Activated CD4-positive, alpha-beta T cell treated with anti-CD3 and anti-CD28 coated beads for 1 hour (primary cell): ENCODE measurements at places on chromosomes 16 and 17.

- DNase-seq, result no peak
These were observed 115.1 kb downstream of the ABCA8 start for GRCh38 chr17:68840073-68840472.

DNA sequence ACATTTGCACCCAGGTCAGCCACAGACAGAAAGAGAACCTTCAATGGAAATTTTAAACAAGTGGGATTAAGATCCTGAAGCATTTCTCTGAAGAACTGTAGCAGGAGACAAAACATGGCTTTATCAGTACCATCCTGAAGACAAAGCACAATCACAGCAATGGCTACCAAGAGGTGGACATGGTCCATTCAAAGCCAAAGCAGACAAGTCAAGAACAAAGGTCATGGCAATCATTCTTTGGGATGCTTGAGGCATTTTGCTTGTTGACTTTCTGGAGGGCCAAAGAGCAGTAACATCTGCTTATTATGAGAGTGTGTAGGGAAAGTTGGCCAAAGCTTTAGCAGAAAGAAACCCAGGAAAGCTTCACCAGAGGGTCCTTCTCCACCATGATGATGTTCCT lies 248.2 kb downstream of the TOX3 start:
- DNase-seq, result no peak

DNA sequence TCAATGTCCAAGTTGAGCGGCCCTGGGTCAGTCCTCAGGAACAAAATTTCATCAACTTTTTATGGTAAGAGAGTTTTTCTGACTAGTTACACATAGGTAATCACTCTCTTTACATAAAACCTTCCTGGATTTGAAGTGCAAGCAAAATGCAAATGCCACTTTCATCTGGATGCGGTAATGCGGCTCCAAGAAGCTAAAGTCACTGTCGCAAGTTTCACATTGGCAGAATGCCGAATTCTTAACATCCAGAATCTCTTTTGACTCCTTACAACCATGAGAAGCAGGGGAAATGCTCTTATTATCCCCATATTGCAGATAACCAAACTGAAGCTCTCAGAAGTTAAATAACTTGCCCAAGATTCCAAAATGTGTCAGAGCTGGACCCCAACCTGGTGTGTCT lies 30.0 kb downstream of the MRPS23 start:
- no peak for DNase-seq

DNA sequence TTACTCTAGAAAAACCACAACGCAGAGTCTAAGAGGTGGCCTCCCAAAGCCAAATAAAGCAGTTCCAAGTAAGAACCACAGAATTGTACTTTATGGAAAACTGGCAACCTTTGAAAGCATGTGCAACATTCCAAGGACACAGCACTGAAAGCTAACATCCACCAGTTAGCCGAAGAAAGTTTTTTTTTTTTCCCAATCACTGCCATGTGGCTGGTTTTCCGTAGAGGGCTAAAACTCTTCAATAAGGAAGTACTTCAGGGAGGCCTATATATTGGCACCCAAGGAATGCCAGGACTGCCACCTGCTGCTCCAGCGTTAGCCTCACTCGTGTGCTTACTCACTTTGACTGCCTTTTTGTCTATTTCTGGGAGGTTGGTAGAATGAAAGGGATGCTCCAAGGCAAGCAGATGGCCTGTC lies 25.2 kb downstream of the CEP95 start:
- no peak for DNase-seq

- no peak for DNase-seq
These were observed 1.6 kb upstream of the KRTAP2-4 start for GRCh38 chr17:41067281-41067680.

DNA sequence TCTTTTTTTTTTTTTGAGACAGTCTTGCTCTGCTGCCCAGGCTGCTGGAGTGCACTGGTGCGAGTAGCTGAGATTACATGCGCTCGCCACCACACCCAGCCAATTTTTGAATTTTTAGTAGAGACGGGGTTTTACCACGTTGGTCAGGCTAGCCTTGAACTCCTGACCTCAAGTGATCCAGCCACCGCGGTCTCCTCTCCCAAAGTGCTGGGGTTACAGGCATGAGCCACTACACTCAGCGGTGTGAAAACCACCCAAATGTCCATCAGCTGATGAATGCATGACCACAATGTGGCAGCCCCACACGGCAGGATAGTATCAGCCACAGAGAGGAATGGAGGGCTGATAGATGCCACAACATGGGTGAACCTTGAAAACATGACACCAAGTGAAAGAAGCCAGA lies 2.1 kb downstream of the P2RX5 start:
- no peak for DNase-seq

- DNase-seq, result no peak
These were observed 376.4 kb downstream of the SLC39A11 start for GRCh38 chr17:72715906-72716572.

- DNase-seq, result no peak
These were observed 14.4 kb upstream of the ABCC3 start for GRCh38 chr17:50620237-50620636.

GRCh38 chr17:28427371-28427770 lies 21.4 kb upstream of the SLC46A1 start:
- DNase-seq, result no peak

GRCh38 chr17:59124665-59125064 lies 18.0 kb upstream of the TRIM37 start:
- DNase-seq, result no peak

- no peak for DNase-seq
These were observed 448 bp downstream of the KCTD19 start for GRCh38 chr16:67326115-67326471.

- no peak for DNase-seq
These were observed 120.6 kb upstream of the KCNJ16 start for GRCh38 chr17:69954241-69954925.

DNA sequence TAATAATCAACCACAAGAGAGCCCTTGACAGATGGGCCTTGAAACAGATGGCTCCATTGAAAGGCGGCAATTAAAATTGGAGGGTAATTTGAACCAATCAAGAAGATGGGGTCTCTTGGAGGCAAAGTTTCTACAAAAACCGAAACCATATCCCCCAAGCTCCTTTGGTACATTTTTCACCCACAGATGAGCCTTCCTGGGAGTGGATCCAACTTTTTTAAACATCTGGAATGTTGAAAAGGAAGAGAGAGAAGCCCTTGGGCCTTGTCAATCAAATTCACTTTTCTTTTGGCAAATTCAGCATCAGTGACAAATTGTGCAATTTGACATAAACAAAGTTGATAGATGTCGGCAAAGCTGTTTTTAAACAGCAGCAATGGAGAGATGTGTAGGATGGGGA lies 13.2 kb upstream of the NUP93 start:
- no peak for DNase-seq

GRCh38 chr17:50480854-50481490 lies 2.3 kb downstream of the RSAD1 start:
- no peak for DNase-seq

DNA sequence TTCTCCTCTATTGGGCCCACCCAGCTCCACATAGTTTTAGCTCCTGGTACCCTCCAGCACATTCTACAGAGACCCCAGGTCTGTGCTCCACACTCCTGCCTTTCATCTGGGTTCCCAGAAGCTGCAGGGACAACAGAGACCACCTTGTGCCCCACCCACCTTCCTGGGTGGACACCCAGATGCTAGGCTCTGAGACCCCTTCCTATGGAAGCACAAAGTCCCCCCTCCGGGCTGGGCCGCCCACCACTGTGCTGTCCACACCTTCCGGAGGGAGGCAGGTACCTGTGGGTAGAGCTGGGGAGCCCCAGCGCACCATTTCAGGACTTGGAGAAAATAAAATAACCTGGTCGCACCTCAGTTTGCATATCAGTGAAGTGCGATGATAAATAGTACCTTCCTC lies 224.9 kb upstream of the FOXF1 start:
- DNase-seq, result no peak

DNA sequence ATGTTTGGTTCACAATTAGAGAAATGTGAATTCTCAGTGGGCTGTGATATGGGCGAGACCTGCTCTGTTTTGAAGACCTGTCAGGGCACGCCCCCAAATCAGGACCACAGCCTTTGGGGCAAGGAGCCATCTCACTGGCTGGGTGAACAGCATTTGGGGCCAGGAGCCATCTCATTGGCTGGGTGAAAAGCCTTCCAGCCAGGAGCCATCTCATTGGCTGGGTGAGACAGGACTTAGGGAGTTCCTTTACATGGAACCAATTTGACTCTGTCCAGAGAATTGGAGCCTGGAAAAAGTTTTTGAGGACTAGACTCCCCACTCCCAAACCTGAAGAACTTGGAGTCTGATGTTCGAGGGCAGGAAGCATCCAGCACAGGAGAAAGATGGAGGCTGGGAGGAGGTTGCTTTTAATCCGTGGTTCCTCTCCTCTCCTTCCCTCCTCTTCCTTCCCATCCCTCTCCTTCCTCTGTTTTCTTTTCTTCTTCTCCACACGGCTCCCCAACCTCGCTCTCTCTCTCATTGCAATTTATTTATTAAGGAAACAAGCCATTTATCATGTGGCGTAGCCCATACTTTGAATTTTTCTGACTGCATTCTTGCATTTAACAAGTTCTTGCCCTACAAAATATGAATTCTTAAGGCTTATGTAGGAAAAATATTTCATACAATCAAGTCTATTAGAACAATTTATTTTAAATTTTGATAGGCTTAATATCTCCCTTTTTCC lies 19.7 kb downstream of the FOXL1 start:
- no peak for DNase-seq

- no peak for DNase-seq
These were observed 8.0 kb downstream of the TBC1D24 start for GRCh38 chr16:2482708-2483534.

- peak; percentile 44 for DNase-seq
These were observed 5.3 kb upstream of the WIPI1 start for GRCh38 chr17:68462381-68463210.

- no peak for DNase-seq
These were observed 250.1 kb upstream of the CDH5 start for GRCh38 chr16:66116163-66117002.

- DNase-seq, result no peak
These were observed 135.8 kb upstream of the CPHXL start for GRCh38 chr16:75862098-75862386.

GRCh38 chr17:11140501-11140900 lies 100.5 kb upstream of the SHISA6 start:
- DNase-seq, result no peak

DNA sequence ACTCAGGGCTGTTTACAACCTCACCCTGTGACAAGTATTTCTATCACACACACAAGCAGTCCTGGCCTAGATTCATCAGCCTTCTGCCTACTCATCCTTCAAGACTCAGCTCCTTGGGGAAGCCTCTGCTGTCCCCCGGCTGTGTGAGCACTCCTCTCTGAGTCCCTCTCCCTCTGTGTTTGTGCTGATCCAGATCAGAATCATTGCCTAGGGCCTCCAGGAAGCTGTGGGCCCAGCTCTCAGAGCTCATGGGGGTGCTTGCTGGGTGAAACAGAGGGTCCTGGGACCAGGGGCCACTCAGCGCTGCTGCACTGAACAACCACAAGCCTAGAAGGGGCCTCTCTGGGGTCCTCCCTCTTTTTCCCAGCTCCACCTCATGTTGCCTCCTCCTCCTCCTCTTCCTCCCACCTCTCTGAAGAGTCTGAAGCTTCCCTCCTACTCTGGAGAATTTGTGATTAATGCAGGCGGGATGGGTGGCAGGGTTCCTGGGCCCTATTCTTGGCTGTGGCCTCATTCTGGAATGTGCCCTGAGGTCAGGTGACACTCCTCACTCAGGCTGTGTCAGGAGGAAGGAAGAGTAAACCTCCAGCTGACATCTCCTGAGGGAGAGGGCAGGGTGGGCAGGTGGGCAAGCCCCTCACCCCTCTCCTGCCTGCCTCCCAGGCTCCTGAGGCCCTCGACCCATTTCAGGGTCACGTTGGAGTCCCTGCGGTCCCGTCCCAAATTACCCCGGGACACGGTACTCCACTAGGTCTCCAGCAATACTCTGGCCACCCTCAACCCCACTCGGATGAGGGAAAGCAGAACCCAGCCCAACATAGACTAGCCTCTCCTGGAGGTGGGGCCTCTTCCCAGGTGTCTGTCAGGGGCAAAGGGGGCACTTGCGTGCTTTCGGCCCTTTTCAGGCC lies 10.1 kb downstream of the WFIKKN2 start:
- DNase-seq, result no peak

DNA sequence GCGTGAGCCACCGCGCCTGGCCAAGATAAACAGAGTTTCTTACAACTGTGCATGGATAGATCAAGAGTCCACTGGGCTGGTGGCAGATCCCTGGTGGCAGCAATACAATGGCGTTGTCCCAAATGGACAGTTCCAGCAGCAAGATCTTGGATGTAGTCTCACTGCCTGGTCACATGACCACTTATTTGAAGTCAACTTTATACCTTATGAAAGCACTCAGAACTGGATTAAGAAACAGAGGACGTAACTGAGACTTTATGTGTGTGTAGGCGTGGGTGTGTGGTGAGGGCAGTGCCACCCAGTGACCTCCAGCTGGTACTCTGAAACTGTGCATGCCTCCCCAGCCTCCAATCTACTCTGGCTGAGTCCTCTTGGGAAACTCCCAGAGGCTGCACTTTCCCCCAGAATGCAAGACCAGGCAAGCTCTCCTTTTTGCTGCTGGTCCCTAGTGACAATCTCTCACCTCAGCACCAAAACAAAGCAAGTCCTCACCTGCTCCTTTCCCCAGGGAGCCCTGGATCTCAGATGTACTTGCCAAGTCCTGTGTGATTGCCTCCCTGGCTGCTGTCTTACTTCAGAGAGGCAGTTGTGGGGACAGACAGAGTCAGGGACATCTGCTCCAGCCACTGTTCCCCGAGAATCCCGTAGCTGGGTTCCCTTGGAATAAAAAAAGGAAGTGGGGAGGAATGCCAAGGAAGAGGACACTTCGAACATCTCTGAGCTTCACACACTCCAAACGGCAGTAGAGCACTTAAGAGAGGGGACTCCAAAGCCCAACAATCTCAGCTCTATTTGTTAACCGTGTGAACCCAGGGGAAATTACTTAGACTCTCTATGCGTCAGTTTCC lies 11.7 kb upstream of the ST6GALNAC2 start:
- DNase-seq, result no peak

GRCh38 chr16:5393070-5393469 lies 295.5 kb upstream of the EEF2KMT start:
- no peak for DNase-seq

DNA sequence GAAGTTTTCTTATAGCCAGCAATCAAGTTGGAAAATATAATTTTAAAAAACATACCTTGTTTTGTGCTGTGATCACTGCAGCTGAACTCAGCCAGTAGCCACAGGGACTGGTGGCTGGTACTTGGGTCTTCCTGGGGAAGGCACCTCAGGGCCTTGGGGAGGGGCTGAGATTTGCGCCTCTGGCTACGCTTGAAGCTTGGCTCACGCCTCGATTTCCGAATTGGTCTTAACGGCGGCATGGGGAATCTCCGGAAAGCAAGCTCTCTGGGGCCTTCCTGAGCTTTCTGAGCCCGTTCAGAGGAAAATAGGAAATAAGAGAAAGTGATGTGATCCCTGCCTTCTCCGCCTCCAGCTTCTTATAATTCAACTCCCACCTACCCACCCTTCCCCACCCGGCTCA lies 11.3 kb upstream of the USP7 start:
- no peak for DNase-seq
